Smooth muscle cell of trachea (primary cell): ENCODE measurements at places on chromosomes 13 and 19. TPM values are rescaled to one million over a fixed set of nuclear protein-coding genes. Genes with fewer than 3 reads are reported as not detected.

BORCS8 gene
- 12.2 and 15.7 TPM in 2 replicates for total RNA-seq

SRRM5 gene
- total RNA-seq: 0.17 TPM in 1 of 2 replicates, not detected in the other

KDM4B gene
- total RNA-seq: 14.8 and 25.0 TPM in 2 replicates

ZNF28 gene
- total RNA-seq: 8.7 and 14.4 TPM in 2 replicates

CC2D1A gene
- total RNA-seq: 11.6 and 11.8 TPM in 2 replicates

NKPD1 gene
- under 0.01 and 0.66 TPM in 2 replicates for total RNA-seq

CYP4F3 gene
- not detected in 2 replicates for total RNA-seq

TMEM255B gene
- total RNA-seq: 0.50 and 1.3 TPM in 2 replicates

ANKLE1 gene
- 0.17 and 0.44 TPM in 2 replicates for total RNA-seq

RAB20 gene
- 3.3 and 8.3 TPM in 2 replicates for total RNA-seq

TBCB gene
- 270 and 326 TPM in 2 replicates for total RNA-seq

ZNF132 gene
- total RNA-seq: 12.7 and 14.4 TPM in 2 replicates
